ENCODE measurements at places on chromosomes 7 and 10.

- DNase-seq = no peak
Observed at GRCh38 chr10:66678521-66678920, 247.3 kb upstream of the LRRTM3 start.

- DNase-seq = no peak
Observed at GRCh38 chr7:139627831-139628230, 104.3 kb downstream of the CLEC2L start.

DNA sequence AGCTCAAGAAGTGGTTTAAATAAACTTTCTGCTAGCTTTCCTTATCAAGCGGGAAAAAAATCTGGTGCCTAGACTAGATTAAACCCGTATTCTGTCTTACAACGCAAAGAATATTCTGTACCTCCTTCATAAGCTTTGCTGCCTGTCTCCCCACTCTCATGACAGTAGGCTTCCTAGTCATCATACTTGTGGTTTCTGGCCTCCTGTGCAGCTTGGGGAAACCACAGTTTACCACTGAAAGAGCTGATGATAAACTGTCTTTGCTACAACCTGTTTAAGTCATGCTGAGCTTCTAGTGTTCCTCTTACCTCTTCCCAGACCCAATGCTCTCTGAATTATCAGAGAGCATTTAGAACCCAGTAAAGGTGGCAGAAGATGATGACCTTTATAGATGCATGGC is 55.0 kb downstream of the PODXL start:
- no peak for DNase-seq

GRCh38 chr7:28512668-28513440 is 100.5 kb downstream of the CREB5 start:
- no peak for DNase-seq

GRCh38 chr10:22429146-22429545 is 83.8 kb downstream of the SPAG6 start:
- no peak for DNase-seq

GRCh38 chr10:35502692-35503091 is 102.4 kb upstream of the GJD4 start:
- DNase-seq = no peak

DNA sequence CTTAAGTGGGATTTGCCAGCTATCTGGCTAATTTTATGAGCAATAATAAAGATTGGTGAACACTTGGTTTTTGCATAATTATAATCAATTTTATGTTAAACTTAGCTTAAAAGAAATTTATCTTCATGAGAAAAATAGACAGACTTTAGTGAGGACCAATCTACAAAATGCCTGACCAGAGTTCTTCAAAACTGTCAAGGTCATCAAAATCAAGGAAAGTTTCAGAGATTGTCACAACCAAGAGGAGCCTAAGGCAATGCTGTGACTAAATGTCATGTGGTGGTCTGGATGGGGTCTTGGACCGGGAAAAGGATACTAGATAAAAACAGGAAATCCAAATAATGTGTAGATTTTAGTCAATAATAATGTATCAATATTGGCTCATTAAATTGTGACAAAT is 17.7 kb upstream of the FAM170B start:
- no peak for DNase-seq

DNA sequence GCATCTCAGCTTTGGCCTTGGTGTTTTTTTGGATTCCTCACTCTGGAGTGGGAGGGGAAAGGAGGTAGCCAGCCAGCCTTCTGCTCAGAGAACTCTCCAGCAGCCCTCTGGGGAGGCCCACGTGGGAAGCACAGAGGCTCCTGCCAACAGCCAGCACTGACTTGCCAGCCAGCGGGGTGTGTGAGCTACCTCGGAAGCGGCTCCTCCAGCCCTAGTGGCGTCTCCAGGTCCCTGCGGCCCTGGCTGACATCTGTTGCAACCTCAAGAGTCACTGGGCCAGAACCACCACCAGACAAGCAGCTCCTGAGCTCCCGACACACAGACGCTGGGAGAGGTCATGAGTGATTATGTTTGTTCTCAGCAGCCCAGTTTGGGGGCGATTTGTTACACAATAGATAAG is 180.2 kb upstream of the FZD8 start:
- no peak for DNase-seq

- DNase-seq = no peak
Observed at GRCh38 chr10:3287572-3288445, 115.2 kb upstream of the PITRM1 start.

DNA sequence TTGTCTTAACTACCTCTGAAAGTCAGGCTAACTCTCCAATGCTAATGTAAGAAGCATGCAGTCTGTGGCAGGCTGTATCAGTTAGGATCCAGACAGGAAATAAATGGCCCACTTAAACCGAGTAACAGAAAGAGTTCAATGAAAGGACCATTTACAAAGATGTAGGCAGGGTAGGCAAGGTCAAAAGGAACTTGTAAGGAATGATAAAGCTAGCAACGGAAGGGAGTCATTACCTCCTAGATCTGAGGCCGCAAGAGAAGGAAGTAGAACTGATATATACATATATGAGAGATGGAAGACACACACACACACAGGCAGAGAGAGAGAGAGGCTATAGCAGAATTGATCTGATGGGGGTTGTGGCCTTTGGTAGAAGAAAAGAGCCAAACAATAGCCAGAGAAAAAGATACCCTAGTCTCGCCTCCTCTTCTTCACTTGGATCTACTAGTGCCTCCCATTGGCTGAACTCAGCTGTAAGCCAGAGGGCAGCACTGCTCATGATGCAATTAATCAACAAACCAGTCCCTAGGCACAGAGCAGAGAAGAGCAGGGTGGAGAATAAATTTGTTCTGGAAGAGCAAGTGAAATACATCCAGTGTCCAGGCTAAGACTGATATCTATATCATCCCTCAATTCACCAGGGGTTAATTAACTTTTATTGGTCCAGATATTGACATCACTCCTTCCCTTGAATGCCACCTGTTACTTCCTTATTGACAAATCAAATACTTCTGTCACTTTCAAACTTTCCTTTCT is 91.2 kb downstream of the LSMEM1 start:
- DNase-seq = no peak

All from stimulated activated CD4-positive, alpha-beta T cell treated with anti-CD3 and anti-CD28 coated beads, Interleukin-12 subunit alpha, Interleukin-12 subunit beta, amount 100 ng/mL, for 4 hours (primary cell).